Muscle of arm (tissue), 14 donors: ENCODE measurements at places on chromosomes 2 and 18.

- no peak for DNase-seq
These were observed 566.2 kb downstream of the GALR1 start for GRCh38 chr18:77815666-77816338.

DNA sequence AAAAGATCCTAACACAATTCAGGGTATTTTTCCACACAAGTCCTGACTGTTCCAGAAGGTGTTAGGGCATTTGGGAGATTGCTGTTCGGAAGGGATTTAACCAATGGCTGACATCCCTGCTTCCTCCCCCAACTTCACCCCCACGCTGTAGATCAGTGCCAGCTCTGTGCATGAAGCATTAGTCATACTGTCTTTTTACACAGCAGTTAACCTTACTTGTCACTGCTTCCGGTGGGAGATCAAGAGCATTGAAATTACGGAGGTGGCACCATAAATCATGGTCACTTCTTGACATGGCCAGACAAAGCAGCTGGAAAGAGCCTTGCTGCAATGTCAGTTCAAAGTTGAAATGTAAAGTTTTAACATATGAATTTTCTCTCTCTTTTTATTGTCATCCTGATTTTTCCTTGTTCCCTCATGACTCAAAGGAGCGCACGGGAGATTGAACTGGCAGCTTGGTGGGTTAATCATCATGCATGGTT is 70.2 kb downstream of the HRH4 start:
- DNase-seq = no peak

DNA sequence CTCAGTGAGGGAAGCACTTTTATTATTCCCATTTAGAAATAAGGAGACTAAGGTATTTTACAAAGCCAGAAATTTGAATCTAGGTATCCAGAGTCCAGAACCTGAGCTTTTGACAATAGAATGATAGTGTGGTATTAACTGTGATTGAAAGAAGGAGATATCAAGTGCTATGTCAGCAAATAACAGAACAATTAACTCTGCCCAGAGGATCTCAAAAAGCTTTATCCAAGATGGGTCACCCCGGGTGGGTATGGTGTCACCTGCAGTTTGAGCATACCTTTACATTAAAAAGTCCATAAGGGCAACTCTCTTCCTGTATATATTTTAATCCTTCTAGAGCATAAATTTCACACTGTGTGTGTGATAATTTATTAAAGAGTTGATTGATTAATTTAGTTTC is 105.4 kb downstream of the LRP1B start:
- no peak for DNase-seq

DNA sequence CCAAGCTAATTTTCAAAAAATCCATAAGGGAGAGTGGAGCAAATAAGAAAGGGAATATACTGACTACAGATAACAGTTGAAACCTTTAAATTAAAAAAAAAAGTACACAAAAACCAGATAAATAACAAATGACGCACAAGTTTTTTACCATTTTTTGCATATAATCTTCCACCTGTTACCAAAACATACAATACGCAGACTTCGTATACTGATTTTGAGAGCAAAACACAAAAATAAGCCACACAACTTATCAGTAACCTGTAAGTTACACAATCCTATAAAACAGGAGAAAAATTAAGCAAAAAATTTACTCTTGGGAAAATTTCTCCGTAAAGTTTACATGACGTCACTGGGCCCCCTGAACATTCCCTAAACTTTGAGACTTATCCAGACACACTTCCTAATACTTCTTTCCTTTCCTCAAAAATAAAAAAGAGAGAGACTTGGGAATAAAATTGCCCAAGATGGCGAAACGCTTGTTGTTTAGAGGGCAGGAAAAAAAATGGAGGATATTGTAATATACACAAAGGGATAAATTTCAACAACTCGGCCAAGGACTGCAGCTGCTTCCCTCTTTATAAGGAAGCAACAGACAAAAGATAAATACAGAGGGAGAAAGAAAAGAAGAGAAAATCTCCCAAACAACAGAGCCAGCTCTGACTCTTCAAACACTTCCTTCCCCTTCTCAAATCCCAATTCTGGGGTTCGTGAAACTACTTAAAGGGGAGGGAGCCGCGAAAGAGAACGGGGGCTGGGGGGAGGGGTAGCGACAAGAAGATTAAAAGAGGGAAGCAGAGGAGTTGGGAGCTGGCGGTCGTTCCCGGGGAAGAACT is 1.6 kb downstream of the BAZ2B start:
- DNase-seq = peak; percentile 92

DNA sequence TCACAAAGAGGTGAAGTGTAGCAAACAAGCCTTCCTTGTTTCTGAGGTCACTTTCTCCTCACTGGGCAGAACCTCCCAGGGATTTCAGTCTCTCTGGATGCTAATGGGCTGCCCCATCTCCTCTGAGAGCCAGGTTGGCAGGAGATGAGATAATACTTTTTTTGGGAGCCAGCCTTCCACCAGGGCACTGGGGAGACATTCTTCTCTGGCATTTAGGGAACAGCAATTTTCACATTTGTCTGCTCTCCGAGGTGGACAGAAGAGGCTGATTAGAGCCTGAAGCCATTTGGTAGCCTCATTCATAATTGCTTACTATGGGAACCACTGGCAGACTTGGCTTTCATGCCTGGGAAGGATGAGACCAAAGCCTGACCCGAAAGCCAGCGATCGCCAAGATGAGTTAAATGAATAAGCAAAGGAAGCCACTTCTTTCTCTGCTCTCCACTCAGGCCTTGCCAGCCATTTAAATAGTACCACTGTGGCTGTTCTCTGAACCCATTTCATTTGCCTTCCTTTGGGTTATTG is 70.1 kb downstream of the NRP2 start:
- DNase-seq = no peak

- DNase-seq = no peak
These were observed 175.0 kb downstream of the ALPK2 start for GRCh38 chr18:58453913-58454317.

GRCh38 chr2:147133286-147133908 is 711.4 kb upstream of the ACVR2A start:
- no peak for DNase-seq

GRCh38 chr18:26367425-26367824 is 141.2 kb downstream of the TAF4B start:
- DNase-seq = no peak

GRCh38 chr2:205642599-205643356 is 39.5 kb upstream of the NRP2 start:
- no peak for DNase-seq

- DNase-seq = no peak
These were observed 147.2 kb upstream of the FAM98A start for GRCh38 chr2:33746208-33746800.

DNA sequence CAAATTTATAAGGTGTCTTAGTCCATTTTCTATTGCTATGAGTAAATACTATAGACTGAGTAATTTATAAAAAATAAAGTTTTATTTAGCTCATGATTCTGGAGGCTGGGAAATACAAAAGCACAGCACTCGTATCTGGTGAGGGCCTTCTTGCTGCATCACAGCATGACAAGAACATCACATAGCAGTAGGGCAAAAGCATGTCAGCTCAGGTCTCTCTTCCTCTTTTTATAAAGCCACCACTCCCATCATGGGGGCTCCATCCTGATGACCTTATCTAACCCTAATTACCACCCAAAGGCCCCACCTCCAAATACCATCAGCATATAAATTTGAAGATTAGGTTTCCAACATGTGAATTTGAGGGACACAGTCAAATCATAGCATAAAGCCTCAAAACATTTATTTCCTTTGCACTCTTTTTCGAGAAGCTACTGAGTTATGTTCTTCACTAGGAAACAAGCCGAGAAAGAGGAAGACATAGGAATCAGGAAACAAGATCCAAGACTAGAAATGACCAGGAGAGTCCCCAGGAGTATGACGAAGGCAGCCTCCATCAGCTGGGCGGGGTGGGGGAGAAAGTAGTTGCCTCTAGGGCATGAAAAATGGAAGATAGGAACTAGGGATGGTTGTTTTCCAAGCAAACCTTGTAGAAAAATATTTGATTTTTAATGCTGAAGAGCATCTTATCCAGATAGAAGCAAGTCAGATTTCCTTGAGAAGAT is 24.1 kb upstream of the NABP1 start:
- no peak for DNase-seq

DNA sequence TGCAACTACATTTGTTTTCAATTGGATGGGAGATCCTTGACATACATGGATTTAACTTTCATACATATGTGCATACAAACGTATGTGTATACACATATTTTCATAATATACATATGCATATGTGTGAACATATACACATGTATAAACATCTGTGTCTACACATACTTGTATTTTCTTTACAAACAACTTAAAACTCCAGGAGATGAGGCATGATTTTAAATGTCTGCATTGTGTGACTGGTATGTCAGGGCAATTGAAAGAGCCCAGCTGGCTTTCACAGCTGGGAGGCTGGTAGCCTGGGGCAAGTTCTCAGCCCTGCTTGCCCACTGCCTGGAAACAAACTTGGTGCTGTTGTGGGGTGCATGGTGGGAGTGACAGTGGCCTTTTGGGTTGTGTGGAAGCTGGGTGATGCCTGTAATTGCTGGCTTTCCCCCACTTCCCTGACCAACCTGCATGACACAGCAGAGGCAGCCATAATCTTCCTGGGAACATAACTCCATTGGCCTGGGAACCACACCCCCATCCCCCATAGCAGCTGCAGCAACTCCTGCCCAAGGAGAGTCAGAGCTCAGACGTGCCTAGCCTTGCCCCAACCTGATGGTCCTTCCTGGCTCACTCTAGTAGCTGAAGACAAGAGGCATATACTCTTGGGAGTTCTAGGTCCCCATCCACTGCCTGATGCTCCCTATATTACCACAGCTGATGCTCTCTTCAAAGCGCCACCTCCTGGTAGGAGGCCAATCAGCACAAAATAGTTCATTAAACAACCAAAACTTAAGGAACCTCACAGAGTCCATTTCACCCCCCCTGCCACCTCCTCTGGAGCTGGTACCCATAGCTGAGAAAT is 158.3 kb downstream of the CERS6 start:
- DNase-seq = no peak

DNA sequence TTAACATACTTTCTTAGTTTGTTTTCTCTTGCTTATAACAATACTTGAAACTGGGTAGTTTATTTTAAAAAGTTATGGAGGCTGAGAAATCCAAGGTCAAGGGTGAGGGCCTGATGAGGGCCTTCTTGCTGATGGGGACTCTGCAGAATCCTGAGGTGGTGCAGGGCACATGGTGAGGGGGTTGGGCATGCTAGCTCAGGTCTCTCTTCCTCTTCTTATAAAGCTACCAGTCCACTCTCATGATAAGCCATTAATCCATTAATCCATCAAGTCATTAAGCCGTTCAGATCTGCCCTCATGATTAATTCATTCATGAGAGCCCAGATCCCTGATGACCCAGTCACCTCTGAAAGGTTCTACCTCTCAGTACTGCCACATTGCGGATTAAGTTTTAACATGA is 21.4 kb downstream of the ALMS1 start:
- DNase-seq = no peak
